ENCODE measurements at places on chromosomes 5 and 9. TPM values are rescaled to one million over a fixed set of nuclear protein-coding genes. Genes with fewer than 3 reads are reported as not detected.

EHMT1 gene
- 55.5 TPM for total RNA-seq

NR5A1 gene
- total RNA-seq: not detected

SPATA31A7 gene
- not detected for total RNA-seq

SQSTM1 gene
- total RNA-seq: 113 TPM

RBM22 gene
- 22.8 TPM for total RNA-seq

ZNF189 gene
- 6.9 TPM for total RNA-seq

IFNK gene
- total RNA-seq: not detected

Data from airway epithelial cell (primary cell).